DMS153 (cell line): ENCODE measurements at places on chromosomes 2 and 18.
A peak's percentile ranks its signal among the peaks of the same experiment; 100 is the strongest.

DNA sequence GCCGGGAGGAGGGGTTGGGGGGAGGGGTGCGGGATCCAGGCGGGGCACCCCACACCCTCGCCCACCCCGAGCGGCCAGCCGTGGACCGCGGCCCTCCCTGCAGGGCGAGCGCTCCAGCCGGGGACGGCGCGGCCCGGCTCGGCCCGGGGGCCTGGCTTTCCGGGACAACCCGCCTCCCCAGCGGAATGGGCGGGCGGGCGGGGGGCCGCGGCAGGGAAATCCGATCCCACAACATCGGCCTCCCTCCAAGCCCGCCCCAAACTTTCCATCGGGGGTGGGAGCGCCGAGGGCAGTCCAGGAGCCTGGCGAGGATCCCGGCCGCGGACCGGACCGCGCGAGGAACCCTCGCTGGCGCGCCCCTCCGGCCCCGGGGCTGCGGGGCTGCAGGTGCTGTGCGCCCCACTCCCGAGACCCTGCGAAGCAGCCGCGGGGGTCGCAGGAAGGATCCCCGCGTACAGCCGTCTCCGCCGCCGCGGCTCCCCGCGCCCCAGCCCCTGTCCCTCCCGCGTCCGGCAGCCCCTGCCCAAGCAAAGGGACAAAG is 529 bp downstream of the SEMA4C start:
- no peak for DNase-seq

DNA sequence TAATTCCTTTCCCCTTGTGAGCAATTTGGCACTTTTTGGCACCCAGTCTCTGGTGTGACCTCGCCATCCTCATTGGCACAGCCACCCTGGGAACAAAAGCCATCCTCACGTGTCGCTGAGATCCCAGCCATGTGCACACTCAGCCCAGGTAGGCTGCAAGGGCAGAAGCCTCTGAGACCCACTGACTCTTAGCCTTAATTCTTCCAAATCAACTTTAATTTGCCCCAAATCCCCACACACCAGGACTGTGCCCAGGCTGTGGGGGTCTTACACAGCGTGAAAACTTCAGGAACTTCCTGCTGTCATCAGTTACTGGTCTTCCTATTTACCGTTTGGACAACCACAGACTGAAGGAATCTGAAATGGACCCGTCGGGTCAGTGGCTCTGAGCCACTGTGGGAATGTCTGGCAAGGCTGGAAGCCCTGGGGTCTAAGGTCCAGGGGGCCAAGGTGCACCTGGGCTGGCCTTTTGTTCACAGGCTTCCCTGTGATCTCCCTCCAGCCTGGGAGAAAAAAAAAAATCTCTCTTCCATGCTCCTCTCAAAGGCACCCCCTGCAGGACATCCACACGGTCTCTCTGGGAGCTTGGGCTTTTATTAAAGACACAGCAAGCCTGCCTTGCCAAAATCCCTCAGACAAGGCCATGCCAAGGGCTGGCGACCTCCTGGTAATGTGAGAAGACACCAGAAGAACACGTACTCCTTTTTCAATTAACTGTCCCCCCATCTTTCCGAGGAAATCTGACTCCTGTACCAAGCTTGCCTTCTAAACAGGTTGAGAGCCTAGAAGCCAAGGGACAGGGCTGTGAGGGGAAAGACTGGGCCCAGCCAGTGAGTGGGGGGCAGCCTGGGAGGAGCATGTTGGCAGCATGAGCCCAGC is 42.1 kb upstream of the LAPTM4A start:
- DNase-seq, result peak; percentile 22

- DNase-seq, result no peak
Measured at GRCh38 chr18:54881229-54881768, 53.0 kb downstream of the RAB27B start.

GRCh38 chr2:104340879-104341828 is 512.8 kb upstream of the POU3F3 start:
- no peak for DNase-seq

DNA sequence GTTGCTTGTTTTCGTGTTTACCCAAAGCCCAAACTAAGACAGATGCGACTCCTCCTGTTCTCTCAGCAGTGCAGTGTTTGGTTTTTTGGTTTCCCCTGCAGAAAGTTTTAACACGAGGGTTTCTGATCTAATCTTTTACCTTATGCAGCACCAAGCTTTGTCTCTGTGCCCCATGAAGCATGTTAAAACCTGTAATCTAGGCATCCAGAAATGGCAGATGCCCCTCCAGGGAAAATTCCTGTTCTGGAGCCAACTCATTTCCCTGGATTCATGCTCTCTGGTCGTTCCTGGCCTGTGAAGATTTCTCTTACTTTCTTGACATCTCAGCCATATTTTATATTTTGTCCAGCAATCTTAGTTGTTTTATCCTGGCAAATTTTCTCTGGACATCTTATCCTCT is 91.5 kb downstream of the LTBP1 start:
- no peak for DNase-seq
